ENCODE measurements at places on chromosomes 11 and 22.

- DNase-seq: no peak
Measured at GRCh38 chr11:19594326-19594725, 118.3 kb upstream of the NAV2 start.

- DNase-seq: no peak
Measured at GRCh38 chr11:118903204-118904015, 19.7 kb downstream of the CXCR5 start.

DNA sequence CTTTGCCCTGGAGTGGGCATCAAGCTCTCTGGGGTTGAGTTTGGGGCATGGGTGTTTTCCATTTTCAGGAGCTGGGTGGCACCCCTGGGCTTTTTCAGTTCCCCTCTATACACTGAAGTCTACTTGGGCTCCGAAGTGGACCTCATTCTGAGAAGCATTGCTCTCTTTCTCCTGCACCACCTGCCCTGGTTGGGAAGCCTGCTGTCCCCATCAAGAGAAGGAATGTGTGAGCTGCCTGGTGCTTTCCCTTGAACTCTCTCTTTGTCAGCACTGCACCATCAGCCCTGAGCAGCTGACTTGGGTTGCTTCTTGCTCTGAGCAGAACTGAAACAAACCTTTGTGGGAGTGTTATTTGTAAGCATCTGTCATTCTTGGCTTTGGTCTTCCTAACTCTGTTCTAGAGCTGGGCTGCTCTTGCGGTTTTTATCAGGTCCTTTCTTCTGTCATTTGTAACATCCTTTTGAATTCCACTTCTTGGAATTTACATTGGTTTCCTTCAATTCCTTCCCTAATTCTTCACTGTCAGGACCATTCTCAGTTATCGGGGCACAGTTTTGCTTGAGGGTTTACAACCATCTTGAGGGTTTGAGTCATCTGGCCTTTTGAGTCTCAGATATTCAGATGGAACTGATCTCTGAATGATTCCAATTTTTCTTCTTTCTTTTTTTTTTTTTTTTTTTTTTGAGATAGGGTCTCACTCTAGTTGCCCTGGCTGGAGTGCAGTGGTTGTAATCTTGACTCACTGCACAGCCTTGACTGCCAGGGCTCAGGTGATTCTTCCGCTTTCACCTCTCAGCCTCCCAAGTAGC is 20.5 kb downstream of the UBE2L3 start:
- DNase-seq: peak; percentile 71

DNA sequence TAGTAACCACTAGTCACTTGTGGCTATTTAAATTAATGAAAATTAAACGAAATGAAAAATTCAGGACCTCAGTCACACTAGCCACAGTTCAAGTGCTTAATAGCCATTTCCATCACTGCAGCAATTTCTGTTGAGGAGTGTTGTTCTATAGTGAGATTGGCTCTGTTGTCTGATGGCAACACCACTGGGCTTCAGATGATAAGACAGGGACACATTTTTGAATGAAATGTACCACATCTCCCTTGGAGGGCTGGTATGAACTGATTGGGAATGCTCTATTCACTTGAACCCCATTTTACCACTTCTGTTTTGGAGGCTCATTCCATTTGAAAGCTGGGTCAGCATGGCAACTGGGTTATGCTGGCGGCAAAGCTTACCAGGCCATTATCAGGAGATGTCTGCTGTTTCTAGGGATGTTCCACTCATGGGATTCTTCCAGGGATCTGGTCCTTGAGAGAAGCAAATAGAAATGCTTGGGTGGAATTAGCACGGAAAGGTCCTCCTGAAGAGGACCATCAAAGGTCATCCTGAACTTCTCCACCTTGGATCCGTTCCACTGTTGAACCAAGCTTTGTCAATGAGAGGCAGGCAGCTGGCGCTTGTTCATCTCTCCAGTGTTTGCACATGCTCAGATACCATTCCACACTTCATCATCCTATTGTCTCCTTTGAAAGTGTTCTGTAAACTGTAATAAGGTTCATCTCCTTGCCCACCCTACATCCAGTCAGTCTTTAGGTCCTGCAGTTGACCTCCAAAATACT is 7.6 kb downstream of the AMOTL1 start:
- no peak for DNase-seq

DNA sequence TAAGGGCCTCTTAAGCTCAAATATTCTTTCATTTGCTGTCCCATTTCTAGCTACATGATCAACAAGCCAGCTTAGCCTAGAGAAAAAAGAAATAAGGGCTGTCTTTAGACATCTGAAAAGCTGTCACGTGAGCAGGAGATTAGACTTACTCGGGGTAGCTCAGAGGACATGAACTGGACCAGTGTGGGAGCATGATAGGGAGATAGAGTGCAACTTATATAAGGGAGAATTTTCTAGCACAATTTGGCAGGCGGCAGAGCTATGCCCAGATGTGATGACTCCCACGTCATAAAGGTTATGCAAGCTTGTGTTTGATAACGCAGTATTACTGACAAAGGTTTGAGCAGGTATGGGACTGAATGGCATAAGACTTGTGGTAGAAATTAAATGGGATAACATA is 28.2 kb upstream of the TPBGL start:
- no peak for DNase-seq

GRCh38 chr11:131668500-131669400 is 298.3 kb downstream of the NTM start:
- DNase-seq: peak; percentile 73

DNA sequence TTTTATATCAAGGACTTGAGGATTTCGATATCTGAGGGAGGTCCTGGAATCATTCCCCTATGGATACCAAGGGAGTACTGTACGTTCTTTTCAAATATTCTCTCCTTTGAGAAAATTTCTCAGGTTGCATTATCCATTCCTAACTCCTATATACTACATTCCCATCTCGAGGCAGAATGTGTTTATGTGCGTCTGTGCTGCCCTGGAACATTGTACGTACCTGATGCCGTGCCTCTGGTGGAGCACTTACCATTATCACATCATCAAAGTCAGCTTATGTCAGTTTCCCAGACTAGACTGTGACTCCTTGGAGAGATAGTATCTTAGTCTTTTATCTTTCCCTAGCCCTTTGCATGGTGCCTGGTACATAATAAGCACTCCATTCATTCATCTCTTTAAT is 21.7 kb downstream of the UBASH3B start:
- DNase-seq: no peak

- no peak for DNase-seq
Measured at GRCh38 chr22:49100773-49101172, 726.9 kb downstream of the BRD1 start.

DNA sequence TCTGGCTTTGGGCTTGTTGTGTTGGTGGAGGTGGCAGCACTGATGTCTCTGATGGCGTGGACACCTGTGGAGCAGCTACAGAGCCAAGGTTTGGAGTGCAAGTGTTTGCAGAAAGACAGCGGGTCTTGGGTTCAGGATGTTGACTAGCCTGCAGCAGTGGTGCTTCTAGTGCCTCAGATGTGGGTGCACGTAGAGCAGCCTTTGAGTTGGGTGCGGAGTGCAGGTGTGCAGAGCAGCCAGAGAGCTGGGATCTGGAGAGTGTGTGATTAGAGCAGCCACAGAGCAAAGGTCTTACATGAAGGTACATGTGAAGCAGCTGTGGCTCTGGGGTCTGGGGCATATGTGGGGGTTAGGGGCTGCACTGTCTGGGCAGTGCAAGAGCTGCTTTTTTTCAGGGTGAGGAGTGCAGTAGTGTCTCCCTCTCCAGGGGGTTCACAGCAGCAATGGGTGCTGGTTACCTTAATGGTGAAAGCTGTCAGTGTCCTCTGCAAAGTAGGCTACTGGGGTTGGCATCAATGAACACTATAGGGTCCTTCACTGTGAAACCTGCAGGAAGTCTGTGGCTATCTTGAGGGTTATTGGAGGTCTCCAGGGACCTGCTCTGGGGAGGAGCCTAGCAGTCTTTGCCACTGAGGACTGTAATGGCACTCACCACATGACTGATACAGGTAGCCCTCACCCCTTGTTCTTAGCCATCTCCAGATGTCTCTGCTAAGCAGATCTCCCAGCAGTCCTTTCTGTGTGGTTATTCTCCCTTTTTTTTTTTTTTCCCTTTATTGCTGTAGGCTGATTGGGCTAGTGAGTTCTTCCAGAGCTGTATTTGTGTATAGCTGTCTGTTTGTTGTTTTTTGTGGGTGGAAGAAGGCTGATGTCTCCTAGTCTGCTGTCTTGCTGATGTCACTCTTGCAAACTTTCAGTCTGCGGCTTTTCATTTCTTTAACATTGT is 14.3 kb downstream of the BIRC2 start:
- DNase-seq: peak; percentile 12

GRCh38 chr22:42310291-42311015 is 40.0 kb upstream of the TCF20 start:
- no peak for DNase-seq

GRCh38 chr11:118884875-118885274 is 1.2 kb downstream of the CXCR5 start:
- DNase-seq: no peak

DNA sequence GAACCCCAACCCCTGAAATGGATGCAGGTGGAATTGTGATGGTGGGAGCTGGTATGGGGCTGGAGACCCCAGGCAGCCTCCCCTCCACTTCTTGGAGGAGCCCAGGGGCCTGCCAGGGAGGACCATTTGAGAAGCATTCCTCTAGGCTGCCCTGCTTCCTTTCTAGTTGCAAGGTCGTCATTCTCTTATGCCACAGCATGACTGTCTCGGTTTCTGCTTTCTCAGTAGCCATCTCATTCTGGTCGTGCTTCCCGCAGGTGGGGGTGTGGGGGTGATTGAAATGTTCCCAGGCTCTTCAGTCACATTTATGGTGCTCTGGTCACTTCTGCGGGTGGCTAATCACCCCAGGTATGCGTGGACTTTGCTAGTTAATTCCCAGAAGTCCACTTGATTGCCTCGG is 223.7 kb upstream of the TBCEL start:
- DNase-seq: no peak

DNA sequence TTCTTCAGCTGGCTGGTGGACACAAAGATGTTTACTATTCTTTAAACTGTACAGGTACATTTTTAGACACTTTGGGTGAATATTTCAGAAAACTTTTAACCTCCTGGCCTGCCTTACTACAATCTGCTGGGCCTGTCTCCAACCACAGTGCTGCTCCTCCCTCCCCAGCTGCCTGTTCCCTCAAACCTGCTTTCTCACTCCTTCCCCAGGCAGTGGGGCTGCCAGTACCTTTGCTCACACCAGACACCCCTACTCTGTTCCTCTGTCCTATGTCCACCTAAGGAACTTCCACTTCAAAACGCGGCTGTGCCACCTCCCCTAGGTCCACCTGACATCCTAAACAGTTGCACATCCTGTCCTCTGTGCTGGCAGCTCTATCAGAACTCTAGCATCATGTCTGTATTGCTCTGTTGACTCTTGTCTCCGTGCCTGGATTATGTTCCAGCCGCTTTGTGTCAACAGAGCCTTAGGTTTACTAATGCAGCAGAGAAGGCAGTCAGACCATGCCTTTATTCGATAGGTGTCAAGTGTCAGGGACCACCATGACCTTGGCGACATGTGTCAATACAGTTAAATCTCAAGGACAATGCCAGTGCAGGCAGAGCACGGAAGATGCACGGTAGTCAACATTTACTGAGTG is 13.4 kb downstream of the ZP1 start:
- no peak for DNase-seq

GRCh38 chr11:62725646-62726045 is 1.6 kb downstream of the HNRNPUL2 start:
- DNase-seq: no peak

- DNase-seq: no peak
Measured at GRCh38 chr22:32979606-32980005, 78.6 kb downstream of the SYN3 start.

Data from stimulated activated CD4-positive, alpha-beta T cell treated with anti-CD3 and anti-CD28 coated beads, Interleukin-15, amount 100 ng/mL, for 24 hours (primary cell).